Fibroblast of skin of right quadriceps (primary cell): ENCODE measurements at places on chromosomes 1 and 21.
A peak's percentile ranks its signal among the peaks of the same experiment; 100 is the strongest.

GRCh38 chr1:30322859-30323257 lies 400.5 kb downstream of the MATN1 start:
- DNase-seq, result no peak

GRCh38 chr1:93447481-93448291 lies at the start of gene FNBP1L:
Gene FNBP1L (plus strand): TSS chr1:93448118. CDS start chr1:93448282, 164 bp downstream.
- DNase-seq, result peak; percentile 77

DNA sequence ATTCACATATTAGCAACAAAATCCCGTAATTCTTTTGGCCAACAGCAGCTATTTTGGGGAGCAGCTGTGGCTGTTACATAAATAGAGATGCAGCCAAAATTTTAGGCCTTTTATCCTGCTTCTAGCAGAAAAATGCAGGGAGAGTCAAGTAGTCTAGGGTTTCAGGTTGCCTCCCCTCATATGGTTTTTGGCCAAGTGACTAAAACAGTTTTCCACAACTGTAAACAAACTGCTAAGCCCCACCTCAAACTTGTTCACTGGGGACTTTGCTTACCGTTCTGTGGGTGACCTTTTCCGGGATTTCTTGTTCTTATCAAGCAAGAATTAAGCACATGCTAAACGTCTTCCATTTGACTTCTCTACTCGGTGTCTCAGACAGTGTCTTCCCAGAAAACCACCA lies 133.4 kb downstream of the EDEM3 start:
- DNase-seq, result peak; percentile 42

DNA sequence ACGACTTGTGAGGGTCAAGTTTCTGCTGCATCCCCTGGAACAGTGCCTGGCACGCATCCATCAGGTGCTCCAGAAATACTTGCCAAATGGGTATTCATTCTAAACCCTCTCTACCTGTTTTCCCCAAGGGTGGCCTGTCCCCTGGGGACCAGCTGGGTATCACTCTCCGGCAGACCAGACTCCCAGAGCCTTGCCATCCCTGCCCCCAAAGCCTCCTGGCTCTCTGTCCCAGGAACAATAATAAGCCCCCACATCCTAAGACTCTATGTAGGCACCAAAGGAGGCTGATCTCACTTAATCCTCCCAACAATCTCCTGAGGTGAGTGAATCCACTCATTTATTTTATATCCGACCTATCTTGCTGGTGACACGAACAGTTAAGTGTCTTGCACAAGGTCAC lies 96.7 kb downstream of the MRPL37 start:
- no peak for DNase-seq

GRCh38 chr1:36909946-36910725 lies 124.2 kb downstream of the GRIK3 start:
- no peak for DNase-seq

- no peak for DNase-seq
Measured at GRCh38 chr1:69794831-69795230, 227.1 kb downstream of the LRRC7 start.

GRCh38 chr1:176119549-176119948 lies 87.5 kb downstream of the COP1 start:
- no peak for DNase-seq
